Tibial artery (tissue), 4 donors: ENCODE measurements at places on chromosomes 5 and 9.

DNA sequence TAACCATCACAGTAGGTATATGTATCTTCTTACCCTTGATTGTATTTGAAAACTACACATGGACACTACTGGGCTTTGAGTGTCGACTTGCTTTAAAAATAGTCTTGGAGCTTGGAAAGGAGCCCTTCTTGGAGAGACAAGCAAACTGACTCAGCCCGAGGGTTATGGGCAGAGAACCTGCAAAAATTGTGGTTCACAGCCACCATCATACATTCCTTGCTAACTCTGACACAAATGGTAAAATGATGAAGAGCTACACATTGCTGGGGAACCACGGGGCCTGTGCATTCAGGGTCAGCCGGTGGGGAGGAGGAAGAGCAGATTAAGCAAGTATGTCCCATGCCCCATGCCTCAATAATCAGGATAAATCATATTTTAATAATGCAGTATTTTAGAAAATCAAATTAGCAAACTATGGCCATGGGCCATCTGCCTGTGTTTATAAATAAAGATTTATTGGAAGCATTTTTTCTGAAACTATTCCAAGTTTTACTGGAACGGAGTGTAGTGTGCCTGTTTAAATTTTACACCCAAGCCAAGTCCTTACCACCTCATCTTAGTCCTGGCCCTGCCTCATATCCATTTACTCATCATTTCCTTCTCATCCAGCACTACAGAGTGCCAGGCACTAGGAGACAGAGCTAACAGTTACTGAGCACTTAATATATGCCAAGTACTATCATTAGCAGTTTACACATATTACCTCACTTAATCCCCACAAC is 195.7 kb downstream of the PALM2AKAP2 start:
- H3K36me3 ChIP-seq, result no peaks in the 10 kb centered on the region
- H3K4me1 ChIP-seq, result peaks cover 27% of the 10 kb centered on the region
- H3K27me3 ChIP-seq, result no peaks in the 10 kb centered on the region
- DNase-seq, result no peak
- H3K27ac ChIP-seq, result no peak overlapping the region

DNA sequence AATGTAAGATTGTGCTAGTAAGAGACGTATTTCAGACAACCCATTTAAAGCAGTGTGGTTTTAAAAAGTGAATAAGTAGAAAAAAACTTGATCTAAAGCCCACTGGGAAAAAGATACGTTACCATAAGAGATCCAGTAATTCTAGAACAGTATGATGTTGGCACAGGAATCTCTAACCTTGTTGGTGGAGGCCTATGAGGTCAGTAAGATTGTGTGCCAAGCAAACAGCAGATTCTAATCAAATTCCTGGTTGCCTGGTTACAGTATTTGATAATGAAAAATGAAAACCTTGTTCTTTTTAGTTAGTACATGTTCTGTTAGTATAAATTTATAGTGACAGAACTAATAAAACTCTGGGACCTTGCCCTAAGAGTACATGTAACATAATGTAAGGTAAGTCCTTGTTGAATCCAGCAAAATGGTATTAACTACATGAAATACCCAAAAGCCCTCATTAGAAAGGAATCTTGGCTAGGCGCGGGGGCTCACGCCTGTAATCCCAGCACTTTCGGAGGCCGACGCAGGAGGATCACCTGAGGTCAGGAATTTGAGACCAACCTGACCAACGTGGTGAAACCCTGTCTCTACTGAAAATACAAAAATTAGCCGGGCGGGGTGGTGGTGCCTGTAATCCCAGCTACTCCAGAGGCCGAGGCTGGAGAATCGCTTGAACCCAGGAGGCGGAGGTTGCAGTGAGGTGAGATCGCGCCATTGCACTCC is 33.2 kb upstream of the DMXL1 start:
- no peak overlapping the region for H3K27ac ChIP-seq
- no peaks in the 10 kb centered on the region for H3K27me3 ChIP-seq
- no peaks in the 10 kb centered on the region for H3K36me3 ChIP-seq
- no peak overlapping the region for H3K4me3 ChIP-seq
- DNase-seq, result no peak

DNA sequence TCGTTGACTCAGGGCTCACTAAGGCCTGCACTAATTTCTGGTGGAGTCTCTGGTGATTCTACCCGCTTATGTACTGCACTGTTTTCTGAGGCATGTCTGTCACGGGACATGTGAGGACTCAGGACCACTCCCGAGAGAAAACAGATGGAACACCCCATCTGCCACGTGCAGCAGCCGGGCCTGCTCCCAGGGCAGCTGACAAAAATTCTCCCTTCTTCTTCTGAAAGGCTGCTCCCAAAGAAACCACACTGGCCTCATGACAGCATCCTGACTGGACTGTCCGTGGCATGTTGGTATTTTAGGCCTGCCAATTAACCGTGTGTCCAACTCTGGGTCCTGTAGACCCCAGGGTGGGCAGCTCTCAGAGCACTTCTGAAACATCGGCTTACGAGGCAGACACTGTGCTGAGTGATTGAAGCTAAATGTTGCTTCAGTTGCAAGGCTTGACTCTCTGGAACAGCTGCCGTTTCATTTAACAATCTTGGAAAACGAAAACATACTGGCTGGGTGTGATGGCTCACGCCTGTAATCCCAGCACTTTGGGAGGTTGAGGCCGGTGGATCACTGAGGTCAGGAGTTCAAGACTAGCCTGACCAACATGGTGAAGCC is 39.0 kb downstream of the FAM240B start:
- no peaks in the 10 kb centered on the region for H3K27me3 ChIP-seq
- DNase-seq, result no peak
- no peak overlapping the region for H3K4me3 ChIP-seq
- H3K4me1 ChIP-seq, result no peaks in the 10 kb centered on the region

DNA sequence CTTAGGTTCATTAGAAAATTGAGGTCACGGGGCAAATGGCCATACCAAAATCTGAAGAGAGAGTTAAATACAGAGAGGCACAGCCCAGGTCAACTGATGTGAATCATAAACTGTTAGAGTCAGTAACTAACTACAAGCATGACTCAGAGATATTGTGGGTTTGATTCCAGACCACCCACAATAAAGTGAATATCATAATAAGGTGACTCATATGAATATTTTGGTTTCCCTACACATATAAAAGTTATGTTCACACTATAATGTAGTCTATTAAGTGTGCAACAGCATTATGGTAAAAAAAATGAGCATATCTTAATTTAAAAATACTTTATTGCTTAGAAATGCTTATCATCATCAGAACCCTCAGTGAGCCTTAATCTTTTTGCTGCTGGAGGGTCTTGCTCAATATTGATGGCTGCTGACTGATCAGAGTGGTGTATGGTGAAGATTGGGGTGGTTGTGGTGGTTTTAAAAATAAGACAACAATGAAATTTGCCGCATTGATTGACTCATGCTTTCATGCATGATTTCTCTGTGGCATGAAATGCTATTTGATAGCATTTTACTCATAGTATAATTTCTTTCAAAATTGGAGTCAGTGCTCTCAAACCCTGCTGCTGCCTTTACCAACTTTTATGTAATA is 53.1 kb upstream of the EDIL3 start:
- DNase-seq, result no peak
- H3K4me1 ChIP-seq, result no peaks in the 10 kb centered on the region
- H3K27me3 ChIP-seq, result no peaks in the 10 kb centered on the region
- no peak overlapping the region for H3K4me3 ChIP-seq

DNA sequence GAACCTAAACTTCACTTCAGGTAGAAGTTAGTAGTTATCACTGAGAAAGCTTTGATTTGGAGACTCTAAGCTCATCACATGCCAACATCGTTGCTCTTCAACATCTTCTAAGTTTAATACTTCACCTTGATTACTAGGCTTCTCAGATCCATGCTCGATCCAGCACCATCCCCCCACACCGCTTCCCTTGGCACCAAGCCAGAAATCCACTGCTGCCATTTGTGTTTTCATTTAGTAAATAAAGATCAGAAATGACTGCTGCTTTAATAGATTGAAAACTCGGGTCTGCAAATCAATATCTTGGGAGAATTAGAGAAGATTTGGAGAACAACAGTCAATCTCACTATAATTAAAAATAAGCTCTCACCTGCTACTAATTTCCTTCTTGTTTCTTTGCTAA is 214.7 kb upstream of the NR4A3 start:
- no peak overlapping the region for H3K27ac ChIP-seq
- H3K36me3 ChIP-seq, result no peaks in the 10 kb centered on the region
- H3K4me1 ChIP-seq, result no peaks in the 10 kb centered on the region
- DNase-seq, result no peak
- H3K4me3 ChIP-seq, result no peak overlapping the region
- H3K27me3 ChIP-seq, result no peaks in the 10 kb centered on the region

GRCh38 chr9:133341369-133342068 is 5.5 kb upstream of the SURF6 start:
- H3K4me3 ChIP-seq, result no peak overlapping the region
- H3K36me3 ChIP-seq, result peaks cover 33% of the 10 kb centered on the region
- H3K27ac ChIP-seq, result no peak overlapping the region
- H3K27me3 ChIP-seq, result no peaks in the 10 kb centered on the region
- no peak for DNase-seq
- H3K4me1 ChIP-seq, result peaks cover 9% of the 10 kb centered on the region

DNA sequence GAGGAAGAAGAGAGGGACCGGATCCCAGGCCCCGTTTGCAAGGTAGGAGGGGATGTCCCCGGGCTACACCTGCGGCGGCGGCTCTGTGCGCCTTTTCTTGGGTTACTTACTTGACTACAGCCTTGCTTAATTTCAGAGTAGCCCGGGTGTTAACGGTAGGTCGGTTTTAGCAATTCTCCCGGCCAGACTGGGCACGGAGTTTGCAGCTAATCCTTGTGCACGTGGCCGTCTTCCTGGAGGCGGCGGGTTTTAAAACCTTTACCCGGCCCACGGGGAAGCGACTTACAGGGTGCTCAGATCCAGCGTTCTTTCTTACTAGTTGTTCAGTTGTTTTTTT is 313 bp downstream of the BRIX1 start:
- no peaks in the 10 kb centered on the region for H3K27me3 ChIP-seq
- no peak for DNase-seq
- H3K4me3 ChIP-seq, result peak overlapping the region; percentile 96
- no peaks in the 10 kb centered on the region for H3K4me1 ChIP-seq
- peak overlapping the region; percentile 86 for H3K27ac ChIP-seq
